NCI-H2107 (cell line): ENCODE measurements at places on chromosomes 12 and 14.
A peak's percentile ranks its signal among the peaks of the same experiment; 100 is the strongest.

- no peak for DNase-seq
These were observed 158.8 kb downstream of the TMEM132C start for GRCh38 chr12:128425666-128426331.

GRCh38 chr14:101620031-101620788 lies 58.9 kb downstream of the DIO3 start:
- no peak for DNase-seq

DNA sequence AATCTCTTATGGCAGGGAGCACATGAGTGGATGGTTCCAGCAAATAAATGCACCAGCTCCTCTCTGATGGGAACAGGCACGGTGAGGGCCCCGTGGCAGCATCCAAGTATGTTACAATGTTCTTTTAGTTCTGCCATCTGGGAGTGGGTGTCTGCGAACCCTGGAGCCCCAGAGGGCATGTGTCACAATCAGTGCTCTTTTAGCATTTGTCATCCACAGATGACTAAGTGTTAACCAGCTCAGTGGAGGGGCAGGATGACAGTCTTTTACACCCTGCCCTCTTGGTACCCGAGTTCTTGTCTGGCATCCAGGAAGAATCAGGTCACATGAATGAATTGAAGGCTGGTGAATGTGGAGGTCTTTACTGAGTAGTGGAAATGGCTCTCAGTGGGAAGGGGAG lies 560.4 kb upstream of the FLRT2 start:
- peak; percentile 52 for DNase-seq

DNA sequence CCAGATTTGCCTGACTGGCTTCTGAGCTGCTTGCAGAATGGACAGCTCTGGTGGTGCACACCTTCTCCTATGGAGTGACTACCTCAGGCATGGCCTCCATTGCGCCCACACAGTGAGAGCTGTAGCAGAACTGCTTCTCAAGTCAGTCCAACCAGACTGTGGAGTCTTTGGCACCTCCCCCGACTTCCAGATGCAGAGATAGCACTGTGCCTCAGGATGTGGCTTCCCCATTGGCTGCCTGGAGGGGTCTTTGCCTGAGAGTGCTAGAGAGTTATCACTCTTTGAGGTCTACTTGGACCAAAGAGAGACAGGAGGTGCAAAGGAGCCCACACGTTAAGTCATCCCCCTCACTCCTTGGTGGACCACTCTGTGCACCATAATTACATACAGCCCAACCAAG lies 44.8 kb upstream of the FRS2 start:
- no peak for DNase-seq

DNA sequence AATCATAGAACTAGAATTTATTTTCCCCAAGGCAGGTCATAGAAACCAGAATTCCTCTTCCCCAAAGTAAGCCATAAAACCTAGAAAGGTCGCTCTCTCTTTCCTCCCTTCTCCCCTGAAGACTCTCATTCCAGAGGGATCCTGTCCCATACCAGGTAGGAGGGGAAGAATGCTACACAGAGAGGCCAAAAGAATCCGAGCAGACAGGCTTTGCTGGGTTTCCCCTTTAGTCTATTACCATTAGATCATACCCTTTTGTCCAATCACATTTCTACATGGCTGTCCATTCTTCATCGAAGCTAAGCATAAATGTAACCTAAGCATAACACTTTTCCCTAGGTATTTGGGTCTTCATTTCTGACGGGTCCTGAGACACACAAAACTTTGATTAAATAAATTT lies 204.5 kb downstream of the SPTSSA start:
- DNase-seq, result no peak

- DNase-seq, result no peak
These were observed 14.2 kb downstream of the PROX2 start for GRCh38 chr14:74861734-74862090.

- DNase-seq, result no peak
These were observed 26.2 kb upstream of the TMPO start for GRCh38 chr12:98489176-98489575.

GRCh38 chr14:32932914-32933628 lies 5.6 kb upstream of the NPAS3 start:
- no peak for DNase-seq

DNA sequence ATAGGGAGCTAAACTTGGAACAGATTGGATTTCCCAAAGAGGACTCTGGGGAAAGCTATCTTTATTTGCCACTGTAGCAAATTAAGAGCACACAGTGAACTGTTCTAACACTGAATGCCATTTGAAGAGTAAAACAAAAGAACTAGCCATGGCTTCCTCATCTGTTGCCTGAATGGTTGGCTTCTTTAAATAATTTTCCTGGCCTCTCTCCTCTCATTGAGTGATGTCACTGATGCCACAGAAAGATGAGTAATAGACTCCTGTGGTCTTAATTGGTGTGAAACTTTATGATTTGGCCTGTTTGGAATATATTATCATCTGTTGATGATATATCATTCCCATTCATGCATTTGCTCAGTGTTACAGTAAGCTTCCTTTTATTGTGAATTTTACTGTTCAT lies 42.5 kb downstream of the WDR20 start:
- no peak for DNase-seq

DNA sequence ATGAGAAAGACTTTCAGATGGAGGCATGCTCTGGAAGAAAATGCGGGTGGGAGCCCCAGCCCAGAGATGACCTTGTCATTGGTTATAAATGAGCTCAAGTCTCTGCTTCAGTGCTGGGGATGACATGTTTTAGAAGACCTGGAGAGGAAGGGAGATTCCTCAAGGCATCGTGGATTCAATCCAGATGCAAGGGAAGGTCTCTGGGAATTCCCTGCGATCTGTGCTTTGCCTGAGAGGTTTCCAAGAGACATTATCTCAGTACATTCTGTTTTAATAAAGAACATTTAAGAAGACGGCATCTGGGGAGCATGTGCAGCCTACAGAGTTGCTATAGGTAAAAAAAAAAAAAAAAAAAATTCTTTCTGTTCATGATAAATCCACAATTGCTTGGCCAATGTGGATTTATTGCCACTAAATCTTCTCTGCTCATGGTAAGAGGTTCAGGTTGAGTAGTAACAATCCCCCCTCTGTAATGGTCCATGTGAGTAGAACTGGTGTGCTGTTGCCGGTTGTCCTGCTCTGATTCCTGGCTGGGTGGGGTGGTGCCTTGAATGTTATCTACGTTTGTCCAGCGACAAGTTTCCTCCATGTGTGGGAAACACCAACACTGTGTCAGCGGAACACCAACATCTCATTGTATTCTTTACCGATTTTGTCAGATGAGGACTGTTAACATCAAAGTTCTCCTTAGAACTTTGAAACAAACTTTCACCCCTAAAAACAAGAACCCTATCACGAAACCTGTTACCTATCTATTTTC lies 230.0 kb downstream of the MSRB3 start:
- DNase-seq, result no peak

GRCh38 chr12:12975322-12976077 lies 23.5 kb upstream of the GPRC5D start:
- no peak for DNase-seq
